Stimulated activated CD8-positive, alpha-beta memory T cell treated with anti-CD3 and anti-CD28 coated beads, Interleukin-15, amount 100 ng/mL, for 1 hour (primary cell): ENCODE measurements at places on chromosomes 2 and 18.

- no peak for DNase-seq
Measured at GRCh38 chr2:201401815-201402214, 44.7 kb upstream of the FLACC1 start.

GRCh38 chr2:223165423-223166214 is 113.6 kb downstream of the KCNE4 start:
- DNase-seq = no peak

GRCh38 chr18:5496305-5496704 is 47.5 kb downstream of the EPB41L3 start:
- no peak for DNase-seq

DNA sequence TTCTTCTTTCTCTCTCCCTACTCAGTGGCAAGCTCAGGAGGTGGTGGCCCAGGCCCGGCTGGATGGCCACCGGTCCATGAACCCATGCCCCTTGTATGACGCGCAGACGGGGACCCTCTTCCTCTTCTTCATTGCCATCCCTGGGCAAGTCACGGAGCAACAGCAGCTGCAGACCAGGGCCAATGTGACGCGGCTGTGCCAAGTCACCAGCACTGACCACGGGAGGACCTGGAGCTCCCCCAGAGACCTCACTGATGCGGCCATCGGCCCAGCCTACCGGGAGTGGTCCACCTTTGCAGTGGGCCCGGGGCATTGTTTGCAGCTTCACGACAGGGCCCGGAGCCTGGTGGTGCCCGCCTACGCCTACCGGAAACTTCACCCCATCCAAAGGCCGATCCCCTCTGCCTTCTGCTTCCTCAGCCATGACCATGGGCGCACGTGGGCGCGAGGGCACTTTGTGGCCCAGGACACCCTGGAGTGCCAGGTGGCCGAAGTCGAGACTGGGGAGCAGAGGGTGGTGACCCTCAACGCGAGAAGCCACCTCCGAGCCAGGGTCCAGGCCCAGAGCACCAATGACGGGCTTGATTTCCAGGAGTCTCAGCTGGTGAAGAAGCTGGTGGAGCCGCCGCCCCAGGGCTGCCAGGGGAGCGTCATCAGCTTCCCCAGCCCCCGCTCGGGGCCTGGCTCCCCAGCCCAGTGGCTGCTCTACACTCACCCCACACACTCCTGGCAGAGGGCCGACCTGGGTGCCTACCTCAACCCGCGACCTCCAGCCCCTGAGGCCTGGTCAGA is 1.8 kb downstream of the NEU2 start:
- DNase-seq = no peak
